ENCODE measurements at places on chromosomes 12 and 14.

DNA sequence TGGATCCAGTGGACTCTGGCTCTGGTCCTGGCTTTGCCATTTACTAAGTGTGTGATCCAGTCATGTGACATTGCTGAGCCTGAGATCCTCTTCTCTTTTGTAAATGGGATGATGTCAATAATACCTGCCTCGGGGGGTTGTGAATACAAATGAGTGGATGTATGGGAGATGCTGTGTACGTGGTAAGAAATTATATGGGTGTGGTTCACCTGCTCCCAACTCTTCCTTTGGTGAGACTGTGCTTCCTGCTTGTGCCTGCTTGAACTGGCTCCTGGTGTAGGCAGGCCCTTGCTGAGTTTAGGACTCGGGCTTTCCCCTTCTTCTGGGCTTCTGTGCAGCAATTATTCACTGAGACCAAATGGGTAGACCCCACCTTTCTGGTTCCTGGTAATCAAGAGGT is 189.5 kb upstream of the FRMD6 start:
- no peak for DNase-seq

DNA sequence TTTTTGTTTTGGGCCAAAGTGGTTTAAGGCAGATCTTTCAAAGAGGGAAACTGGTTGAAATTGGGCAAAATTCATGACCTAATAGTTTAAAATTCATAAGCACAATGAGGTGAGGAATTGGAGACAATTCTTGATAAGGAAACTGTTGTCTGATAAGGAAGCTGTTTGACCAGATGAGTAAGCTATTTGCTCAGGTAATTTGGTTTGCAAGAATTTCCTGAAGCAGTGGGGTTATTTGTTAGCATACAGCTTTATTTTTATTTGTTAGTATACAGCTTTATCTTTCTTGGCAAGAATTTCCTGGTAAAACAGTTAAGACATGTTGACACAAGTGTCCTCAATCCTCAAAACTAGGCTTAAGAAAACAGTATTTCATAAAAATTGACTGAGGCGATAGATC is 559.0 kb downstream of the GALC start:
- no peak for DNase-seq

- no peak for DNase-seq
Measured at GRCh38 chr14:75605916-75606315, 27.5 kb downstream of the FLVCR2 start.

DNA sequence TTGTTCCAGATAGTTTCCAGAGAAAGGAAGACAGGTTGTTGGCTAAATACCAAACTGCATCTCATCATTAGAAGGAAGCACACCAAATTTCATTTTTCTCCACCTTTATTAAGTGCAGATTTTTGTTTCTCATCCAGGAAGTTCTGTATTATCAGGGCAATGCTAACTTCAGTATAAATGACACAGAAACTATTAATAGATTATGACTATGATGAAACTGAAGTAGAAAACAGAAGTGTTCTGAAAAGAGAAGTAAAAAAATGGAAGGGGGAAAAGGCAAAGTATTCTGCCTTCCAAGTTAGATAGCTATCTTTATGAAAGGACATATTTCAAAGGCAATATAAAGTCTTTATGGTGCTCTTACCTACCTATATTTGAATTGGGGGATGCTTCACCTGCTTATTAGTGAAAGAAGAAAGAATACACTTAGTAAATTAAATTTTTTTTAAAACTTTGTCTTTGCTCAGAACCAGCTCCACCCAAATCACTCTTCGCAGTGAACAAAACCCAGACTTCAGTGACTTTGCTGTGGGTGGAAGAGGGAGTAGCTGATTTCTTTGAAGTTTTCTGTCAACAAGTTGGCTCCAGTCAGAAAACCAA is 223.9 kb downstream of the PTPRO start:
- DNase-seq = no peak

DNA sequence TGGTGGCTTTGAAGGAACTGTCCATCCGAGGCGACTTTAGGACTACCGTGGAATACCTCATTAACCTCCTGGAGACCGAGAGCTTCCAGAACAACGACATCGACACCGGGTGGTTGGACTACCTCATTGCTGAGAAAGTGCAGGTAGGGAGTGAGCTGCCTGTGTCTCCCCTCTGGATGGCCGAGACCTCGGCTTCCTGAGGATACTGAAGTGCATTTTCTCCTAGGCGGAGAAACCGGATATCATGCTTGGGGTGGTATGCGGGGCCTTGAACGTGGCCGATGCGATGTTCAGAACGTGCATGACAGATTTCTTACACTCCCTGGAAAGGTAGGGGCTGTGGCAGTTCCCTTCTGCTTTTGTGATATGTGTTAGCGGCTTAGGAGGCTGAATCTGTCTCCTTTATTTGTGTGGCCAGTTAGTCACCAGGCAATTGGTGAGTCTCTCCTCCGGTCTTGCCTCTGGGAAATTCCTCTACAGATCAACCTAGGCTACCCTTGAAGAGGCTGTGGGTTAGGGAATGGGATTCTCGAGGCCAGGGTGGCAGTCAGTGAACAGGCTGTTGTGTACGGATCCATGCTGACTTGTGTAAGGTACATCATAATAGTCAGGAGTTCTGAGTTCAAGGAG is 75.3 kb downstream of the ACACB start:
- DNase-seq = no peak

DNA sequence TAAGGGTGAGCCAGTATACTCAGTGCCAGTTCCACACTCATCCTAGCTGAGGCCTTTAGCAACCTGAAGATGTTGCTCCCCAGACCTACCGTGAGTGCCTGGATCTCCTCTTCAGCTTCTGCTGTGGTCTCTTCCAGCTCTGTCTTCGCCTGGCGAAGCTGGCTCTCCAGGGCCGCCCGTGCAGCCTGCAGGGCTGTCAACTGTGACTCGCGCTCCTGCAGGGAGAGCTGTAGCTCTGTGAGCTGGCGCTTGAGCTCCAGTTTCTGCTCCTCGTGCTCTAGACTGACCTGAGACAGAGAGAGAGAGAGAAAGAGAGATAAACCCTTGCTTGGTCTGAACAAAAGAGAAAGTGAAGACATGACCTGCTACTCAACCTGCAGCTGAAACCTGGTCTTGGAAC is 84.0 kb downstream of the PRKAB1 start:
- no peak for DNase-seq

DNA sequence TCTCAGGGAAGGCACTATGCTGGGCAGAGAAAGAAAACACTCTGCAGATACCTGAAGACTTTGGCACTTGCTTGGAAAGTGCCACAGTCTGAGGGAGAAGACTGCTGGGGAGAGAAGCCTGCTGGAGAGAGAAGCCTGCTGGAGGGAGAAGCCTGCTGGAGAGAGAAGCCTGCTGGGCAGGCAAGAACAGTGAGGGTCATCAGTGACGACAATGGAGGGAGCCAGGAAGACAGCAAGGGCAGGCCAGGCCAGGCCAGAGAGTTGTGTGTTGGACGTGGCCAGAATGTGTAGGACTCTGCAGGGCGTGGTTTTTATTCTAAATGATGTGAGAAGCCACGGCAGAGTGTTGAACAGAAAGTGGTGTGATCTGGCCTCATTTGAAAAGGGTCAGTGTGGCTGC is 185.3 kb upstream of the ABCD2 start:
- DNase-seq = no peak

DNA sequence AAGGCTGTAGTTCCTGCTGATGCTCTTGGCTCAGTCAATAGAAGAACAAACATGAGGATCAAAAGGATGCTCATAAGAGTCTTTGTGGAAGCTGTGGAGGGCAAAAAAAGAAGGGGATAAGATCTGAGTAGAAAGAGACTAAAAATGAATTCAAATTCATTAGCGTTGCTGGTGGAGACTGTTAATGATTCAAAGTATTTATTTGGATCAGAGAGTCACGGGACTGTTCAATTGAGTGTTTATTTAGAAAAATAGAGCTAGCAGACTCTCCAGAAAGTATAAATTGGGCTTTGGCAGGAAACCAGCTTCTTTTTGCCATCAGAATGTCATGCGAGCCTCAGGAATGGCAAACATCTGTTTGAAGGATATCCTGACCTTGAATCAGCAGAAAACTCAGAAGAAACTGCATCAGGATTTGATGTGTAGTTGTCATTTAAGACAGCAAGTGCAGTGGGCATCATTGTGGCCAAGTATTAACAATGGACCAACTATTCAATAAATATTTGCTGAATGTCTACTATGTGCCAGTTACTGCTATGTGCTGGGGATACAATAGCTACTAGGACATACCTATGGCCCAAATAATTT is 126.4 kb downstream of the TBC1D30 start:
- no peak for DNase-seq

- no peak for DNase-seq
Measured at GRCh38 chr14:90087433-90087832, 25.6 kb downstream of the KCNK13 start.

DNA sequence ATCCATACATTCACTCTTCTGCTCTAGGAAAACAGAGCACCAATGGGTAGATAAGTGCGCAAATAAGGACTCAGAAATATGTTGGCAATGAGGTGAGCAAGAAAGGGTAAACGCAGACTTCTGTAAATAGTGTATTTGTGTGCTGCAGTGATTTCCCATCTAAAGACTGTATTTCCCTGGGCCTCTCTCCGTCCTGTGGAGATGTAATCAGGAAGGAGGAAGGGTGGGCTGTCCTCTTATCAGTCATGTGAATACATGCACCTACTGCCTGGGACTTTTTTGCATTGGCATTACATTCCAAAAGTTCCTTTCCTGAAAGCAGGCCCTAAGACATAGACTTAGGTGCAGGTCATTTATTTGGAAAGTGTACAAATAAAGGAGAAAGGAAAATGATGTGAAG is 114.5 kb downstream of the OTOGL start:
- DNase-seq = no peak

DNA sequence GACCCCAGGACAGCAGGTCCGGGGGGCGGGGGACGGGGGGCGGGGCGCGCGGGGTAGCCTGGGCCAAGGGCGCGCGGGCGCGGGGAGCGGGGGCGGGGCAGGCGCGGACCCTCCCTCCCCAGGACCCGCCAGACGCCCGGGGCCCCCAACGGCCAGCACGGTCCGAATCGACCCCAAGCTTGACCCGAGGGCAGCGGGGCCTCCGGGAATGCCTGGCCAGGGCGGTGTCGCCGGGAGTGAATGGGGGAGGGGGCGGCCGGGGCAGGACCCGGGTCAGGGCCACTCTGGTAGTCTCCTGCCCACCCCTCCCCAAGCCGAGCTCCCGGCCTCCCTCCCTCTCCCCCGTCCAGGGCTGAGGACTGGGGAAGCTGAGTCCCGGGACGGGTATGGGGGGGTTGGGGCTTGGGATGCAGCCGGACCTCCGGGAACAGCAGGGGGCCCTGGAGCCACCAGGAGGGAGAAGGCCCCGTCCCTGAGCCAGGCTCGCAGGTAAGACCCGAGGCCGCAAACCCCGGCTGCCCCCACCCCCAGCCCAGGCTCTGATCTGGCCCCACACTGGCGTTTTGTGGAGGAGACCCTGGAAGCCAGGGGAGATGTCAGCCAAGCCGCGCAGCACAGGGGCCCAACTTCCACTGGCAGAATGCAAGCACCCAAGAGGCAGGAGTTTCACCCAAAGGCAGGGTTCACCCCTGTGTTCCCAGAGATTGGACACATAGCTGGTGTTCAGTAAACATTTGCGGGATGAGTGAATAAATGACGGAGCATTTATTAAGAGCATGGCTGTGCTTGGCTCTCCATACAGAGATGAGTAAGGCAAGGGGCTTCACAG is 545 bp upstream of the GALNT9 start:
- DNase-seq = no peak

GRCh38 chr14:99233222-99234035 is 38.6 kb downstream of the BCL11B start:
- DNase-seq = no peak

- no peak for DNase-seq
Measured at GRCh38 chr14:70257526-70257925, 68.8 kb upstream of the SLC8A3 start.

DNA sequence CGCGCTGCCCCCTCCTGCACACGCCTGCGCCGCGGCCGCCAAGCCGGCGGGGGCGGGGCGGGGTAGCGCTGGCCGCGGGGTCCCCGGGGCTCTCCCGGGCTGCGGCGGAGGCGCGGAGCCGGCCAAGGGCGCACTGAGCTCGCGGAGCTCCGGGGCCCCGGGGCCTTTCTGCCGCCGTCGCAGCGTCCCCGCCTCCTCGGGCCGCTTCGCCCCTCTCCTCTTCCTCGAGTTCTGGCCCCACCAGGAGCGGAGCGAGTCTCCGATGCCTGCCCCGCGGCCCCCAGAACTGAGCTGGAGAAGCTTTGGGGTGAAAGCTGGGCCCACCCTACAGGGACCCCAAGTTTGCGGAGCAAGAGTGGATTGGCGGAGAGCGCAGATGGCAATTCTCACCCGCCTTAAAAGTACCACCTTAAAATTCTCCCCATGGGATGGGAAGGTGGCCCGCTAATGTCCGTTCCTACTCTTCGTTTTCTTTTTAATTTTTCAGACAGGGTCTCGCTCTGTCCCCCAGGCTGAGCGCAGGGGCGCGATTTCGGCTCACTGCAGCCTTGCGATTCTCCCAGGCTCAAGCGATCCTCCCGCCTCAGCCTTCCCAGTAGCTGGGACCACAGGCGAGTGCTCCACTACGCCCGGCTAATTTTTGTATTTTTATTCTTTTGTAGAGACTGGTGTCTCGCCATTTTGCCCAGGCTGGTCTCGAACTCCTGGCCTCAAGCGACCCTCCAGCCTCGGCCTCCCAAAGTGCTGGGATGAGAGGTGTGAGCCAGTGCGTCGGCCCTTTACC is 129.6 kb downstream of the NDUFA12 start:
- DNase-seq = no peak

- no peak for DNase-seq
Measured at GRCh38 chr12:16228067-16228466, 49.4 kb downstream of the SLC15A5 start.

- no peak for DNase-seq
Measured at GRCh38 chr12:112342587-112342986, 39.6 kb downstream of the HECTD4 start.

DNA sequence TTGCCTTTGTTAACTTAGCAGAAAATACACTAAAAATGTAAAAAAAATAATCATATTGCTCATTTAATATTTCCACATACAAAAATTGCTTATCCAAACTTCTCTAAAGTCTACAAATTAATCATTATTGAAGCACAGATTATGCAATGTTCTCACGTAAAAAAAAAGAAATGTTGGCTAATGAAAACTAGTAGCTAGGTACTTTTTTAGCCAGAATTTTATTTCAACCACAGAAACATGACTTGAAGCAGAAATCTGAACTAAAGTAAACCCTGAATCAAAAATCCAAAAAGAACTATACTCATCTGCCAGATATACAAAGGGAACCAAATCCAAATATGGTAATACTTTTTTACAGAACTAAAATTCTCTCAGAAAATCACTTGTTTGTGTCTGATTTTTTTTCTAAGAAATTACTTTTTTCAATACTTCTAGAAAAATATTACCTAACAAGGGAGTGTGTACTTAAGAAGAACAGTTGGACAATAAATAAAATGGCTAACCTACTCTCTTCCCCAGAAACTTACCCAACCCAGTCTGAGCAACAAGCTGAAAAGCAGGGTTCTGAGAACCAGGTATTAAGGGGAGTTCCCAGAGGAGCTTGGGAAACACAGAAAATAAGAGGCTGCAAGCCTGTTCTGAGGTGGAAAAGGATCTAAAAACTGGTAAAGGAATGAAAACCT is 78.4 kb upstream of the RAP1B start:
- DNase-seq = no peak

- DNase-seq = no peak
Measured at GRCh38 chr14:94974893-94975292, 182.4 kb downstream of the DICER1 start.
